CD4-positive, CD25-positive, alpha-beta regulatory T cell (primary cell): ENCODE measurements at places on chromosomes 12 and 14. TPM values are rescaled to one million over a fixed set of nuclear protein-coding genes. Genes with fewer than 3 reads are reported as not detected.

DNA sequence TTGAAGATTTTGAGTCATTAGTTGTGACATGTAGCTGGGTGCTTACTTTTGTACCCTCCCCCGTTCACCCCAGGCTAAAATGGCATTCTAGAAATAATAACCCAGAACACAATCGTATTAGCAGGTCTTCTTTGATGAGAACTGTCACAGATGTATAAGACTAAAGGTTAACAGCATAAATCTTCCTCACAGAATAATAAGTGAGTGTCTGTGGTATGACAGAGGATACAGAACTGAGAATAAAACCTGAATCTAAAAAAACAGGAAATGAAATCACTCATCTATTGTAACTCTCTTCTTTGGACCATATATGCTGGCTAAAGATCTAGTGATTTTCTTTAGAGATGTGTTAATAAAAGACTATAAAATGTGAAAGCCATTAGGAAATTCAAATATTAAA lies 746.6 kb downstream of the LRFN5 start:
- no peaks in the 10 kb centered on the region for H3K4me1 ChIP-seq
- H3K27ac ChIP-seq, result no peak overlapping the region
- no peaks in the 10 kb centered on the region for H3K36me3 ChIP-seq
- no peak for DNase-seq
- H3K27me3 ChIP-seq, result no peaks in the 10 kb centered on the region

GRCh38 chr12:32906399-32907165 lies 10.0 kb upstream of the PKP2 start:
- no peak overlapping the region for H3K4me3 ChIP-seq
- H3K27ac ChIP-seq, result no peak overlapping the region
- no peak for DNase-seq
- no peaks in the 10 kb centered on the region for H3K36me3 ChIP-seq
- H3K27me3 ChIP-seq, result no peaks in the 10 kb centered on the region

GRCh38 chr14:88023658-88024187 lies 18.8 kb downstream of the GPR65 start:
- H3K4me3 ChIP-seq, result no peak overlapping the region
- H3K27me3 ChIP-seq, result no peaks in the 10 kb centered on the region
- DNase-seq, result no peak
- peak overlapping the region; percentile 5 for H3K27ac ChIP-seq
- peaks cover 25% of the 10 kb centered on the region for H3K4me1 ChIP-seq

DNA sequence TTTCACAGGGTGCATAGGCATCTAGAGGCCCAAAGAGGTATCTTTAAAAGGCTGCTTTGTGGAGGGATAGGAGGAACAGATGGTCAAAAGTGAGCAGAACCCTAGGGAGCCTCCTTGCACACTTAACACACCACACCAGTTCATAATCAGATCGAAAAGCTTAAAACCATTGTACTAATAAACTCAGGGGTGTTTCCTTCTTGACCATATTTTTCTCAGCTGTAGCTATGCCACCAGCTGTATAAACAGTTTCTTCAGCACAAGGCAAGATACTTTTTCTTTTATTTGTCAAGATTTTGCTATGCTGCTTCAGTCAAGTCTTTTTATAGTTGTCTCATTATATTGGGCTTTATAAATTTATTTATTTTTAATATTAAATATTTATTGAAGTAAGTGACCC lies 88.7 kb downstream of the RIC8B start:
- H3K4me3 ChIP-seq, result no peak overlapping the region
- no peak overlapping the region for H3K27ac ChIP-seq
- H3K27me3 ChIP-seq, result no peaks in the 10 kb centered on the region
- H3K36me3 ChIP-seq, result peaks cover 26% of the 10 kb centered on the region
- DNase-seq, result no peak

GRCh38 chr12:12334367-12335040 lies 15.5 kb downstream of the MANSC1 start:
- no peaks in the 10 kb centered on the region for H3K27me3 ChIP-seq
- H3K4me3 ChIP-seq, result no peak overlapping the region
- DNase-seq, result peak; percentile 37
- H3K4me1 ChIP-seq, result no peaks in the 10 kb centered on the region

GRCh38 chr12:124746649-124747425 lies 116.8 kb downstream of the SCARB1 start:
- H3K4me3 ChIP-seq, result no peak overlapping the region
- no peak overlapping the region for H3K27ac ChIP-seq
- no peaks in the 10 kb centered on the region for H3K4me1 ChIP-seq
- no peaks in the 10 kb centered on the region for H3K27me3 ChIP-seq
- DNase-seq, result no peak

- H3K36me3 ChIP-seq, result no peaks in the 10 kb centered on the region
- H3K27me3 ChIP-seq, result no peaks in the 10 kb centered on the region
- no peak overlapping the region for H3K27ac ChIP-seq
- H3K4me3 ChIP-seq, result no peak overlapping the region
- H3K4me1 ChIP-seq, result no peaks in the 10 kb centered on the region
Observed at GRCh38 chr12:95130096-95130495, 56.7 kb upstream of the NR2C1 start.

GRCh38 chr12:67797185-67797741 lies 148.7 kb downstream of the DYRK2 start:
- H3K27me3 ChIP-seq, result peaks cover 2% of the 10 kb centered on the region
- no peak overlapping the region for H3K4me3 ChIP-seq
- DNase-seq, result no peak
- no peak overlapping the region for H3K27ac ChIP-seq
- H3K36me3 ChIP-seq, result no peaks in the 10 kb centered on the region

GRCh38 chr12:98725476-98726247 lies 80.6 kb downstream of the APAF1 start:
- H3K27ac ChIP-seq, result no peak overlapping the region
- H3K4me1 ChIP-seq, result no peaks in the 10 kb centered on the region
- peaks cover 75% of the 10 kb centered on the region for H3K36me3 ChIP-seq
- H3K27me3 ChIP-seq, result no peaks in the 10 kb centered on the region

DNA sequence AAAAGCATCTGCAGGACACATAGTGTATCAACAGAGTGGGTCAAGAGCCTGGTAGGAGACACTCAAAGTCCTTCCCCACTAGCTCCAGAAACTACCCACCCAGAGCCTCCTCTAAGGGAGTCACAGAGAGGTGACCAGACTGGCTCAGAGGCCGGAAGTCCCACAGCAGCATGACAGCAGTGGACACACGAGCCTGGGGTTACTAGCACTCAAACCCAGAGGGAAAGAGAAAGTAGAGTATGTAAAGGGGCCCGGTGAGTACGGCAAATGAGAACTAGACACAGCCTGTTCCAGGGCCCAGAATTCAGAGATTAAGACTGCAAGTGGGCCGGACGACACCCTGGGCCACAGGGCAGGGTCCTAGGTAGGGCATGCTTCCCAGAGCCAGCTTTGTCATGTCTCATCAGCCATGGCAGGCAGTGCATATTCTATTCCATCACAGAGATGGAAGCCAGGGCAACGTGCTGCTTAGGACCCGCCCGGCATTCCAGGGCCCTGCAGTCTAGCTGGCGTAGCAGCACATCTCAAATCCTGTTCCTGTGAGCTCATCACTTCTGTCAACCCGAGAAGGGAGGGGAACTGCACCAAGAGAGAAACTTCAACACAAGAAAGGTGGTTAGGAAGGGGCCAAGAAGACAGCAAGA lies 4.2 kb downstream of the IFFO1 start:
- DNase-seq, result no peak
- peaks cover 42% of the 10 kb centered on the region for H3K4me1 ChIP-seq
- no peak overlapping the region for H3K27ac ChIP-seq
- no peaks in the 10 kb centered on the region for H3K27me3 ChIP-seq
- H3K36me3 ChIP-seq, result peaks cover 49% of the 10 kb centered on the region
- H3K4me3 ChIP-seq, result no peak overlapping the region

- no peaks in the 10 kb centered on the region for H3K4me1 ChIP-seq
- peaks cover 49% of the 10 kb centered on the region for H3K36me3 ChIP-seq
- no peak for DNase-seq
- H3K27me3 ChIP-seq, result no peaks in the 10 kb centered on the region
- H3K4me3 ChIP-seq, result no peak overlapping the region
Observed at GRCh38 chr14:100348253-100348729, 25.2 kb downstream of the SLC25A47 start.

DNA sequence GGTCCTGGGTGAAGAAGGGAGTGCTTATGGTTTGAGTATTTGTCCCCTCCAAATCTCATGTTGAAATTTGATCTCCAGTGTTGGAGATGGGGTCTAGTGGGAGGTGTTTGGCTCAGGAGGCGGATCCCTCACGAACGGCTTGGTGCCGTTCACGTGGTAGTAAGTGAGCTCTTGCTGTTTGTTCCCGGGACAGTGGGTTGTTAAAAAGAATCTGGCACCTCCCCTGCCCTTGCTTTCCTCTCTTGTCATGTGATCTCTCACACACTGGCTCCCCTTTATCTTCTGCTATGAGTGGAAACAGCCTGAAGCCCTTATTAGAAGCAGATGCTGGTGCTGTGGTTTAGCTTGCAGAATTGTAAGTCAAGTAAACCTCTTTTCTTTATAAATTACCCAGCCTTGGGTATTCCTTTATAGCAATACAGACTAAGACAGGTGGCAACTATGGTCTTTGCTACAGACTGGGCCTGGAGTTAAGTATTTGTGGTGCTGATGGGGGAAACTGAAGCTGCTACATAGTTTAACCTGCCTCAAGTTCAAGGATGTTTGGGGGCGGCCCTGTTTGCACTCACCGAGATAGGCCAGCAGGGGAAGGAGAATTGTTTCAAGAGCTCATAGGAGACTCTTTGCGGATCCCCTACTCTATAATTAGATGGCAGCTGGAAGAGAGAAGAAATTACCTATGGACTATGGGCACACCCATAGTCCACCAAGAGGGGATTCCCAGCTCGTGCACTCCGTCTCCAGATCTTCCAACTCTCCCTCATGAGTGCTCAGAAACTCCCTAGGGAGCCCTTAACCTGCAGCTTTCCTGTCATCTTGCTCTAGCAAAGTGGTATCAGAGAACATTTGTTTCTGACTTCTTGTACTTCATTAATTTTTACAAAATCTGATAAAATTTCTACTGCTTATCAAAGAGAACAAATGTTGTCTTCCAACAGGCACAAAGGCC lies 164.6 kb downstream of the SLC15A5 start:
- no peak overlapping the region for H3K27ac ChIP-seq
- no peaks in the 10 kb centered on the region for H3K36me3 ChIP-seq
- no peaks in the 10 kb centered on the region for H3K4me1 ChIP-seq
- no peaks in the 10 kb centered on the region for H3K27me3 ChIP-seq
- DNase-seq, result no peak

GRCh38 chr12:65460063-65460462 lies 181.6 kb downstream of the MSRB3 start:
- no peak overlapping the region for H3K4me3 ChIP-seq
- no peak for DNase-seq
- H3K36me3 ChIP-seq, result no peaks in the 10 kb centered on the region
- H3K4me1 ChIP-seq, result no peaks in the 10 kb centered on the region
- no peak overlapping the region for H3K27ac ChIP-seq

GRCh38 chr12:114306646-114307045 lies 99.3 kb downstream of the TBX5 start:
- H3K27ac ChIP-seq, result no peak overlapping the region
- H3K36me3 ChIP-seq, result no peaks in the 10 kb centered on the region
- no peak overlapping the region for H3K4me3 ChIP-seq
- no peaks in the 10 kb centered on the region for H3K27me3 ChIP-seq

GRCh38 chr14:104774453-104775072 lies 21.0 kb downstream of the AKT1 start:
- no peaks in the 10 kb centered on the region for H3K27me3 ChIP-seq
- H3K27ac ChIP-seq, result no peak overlapping the region
- DNase-seq, result no peak
- no peak overlapping the region for H3K4me3 ChIP-seq
- H3K36me3 ChIP-seq, result peaks cover 26% of the 10 kb centered on the region

DNA sequence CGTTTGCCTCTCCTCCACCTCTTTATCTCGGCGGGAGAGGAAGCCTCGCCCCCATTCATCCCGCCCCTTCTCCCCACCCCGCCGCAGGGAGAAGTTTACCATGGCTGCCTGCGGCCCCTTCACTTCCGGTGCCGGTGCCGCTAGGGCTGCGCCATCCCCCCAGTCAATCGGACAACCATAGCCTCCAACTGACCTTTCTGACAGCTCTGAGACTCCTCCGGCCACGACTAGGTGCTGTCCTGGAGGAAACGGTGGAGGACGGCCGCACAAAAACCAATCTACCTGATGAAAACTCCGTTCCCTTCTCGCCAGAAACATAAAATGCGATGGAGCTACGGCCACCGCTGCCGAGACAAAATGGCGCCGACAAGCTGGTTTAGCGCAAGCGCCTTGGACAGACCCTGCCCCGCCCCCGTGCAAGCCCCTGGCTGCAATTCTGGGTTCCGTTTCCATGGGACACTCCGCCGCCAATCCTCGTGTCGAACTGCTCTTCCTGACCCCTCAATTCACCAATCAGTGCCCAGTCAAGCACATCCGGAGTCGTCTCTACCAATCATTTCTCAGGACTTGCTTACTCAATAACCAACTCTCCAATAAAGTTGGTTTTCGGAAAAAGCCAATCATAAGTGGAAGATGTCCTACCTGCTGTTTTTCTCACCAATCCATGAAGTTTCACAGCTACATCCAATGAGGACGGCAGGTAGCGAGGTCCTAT lies 436 bp upstream of the ARID4A start:
- peak overlapping the region; percentile 99 for H3K4me3 ChIP-seq
- H3K27ac ChIP-seq, result peak overlapping the region; percentile 98
- peaks cover 41% of the 10 kb centered on the region for H3K4me1 ChIP-seq
- H3K36me3 ChIP-seq, result peaks cover 29% of the 10 kb centered on the region
- H3K27me3 ChIP-seq, result no peaks in the 10 kb centered on the region

DNA sequence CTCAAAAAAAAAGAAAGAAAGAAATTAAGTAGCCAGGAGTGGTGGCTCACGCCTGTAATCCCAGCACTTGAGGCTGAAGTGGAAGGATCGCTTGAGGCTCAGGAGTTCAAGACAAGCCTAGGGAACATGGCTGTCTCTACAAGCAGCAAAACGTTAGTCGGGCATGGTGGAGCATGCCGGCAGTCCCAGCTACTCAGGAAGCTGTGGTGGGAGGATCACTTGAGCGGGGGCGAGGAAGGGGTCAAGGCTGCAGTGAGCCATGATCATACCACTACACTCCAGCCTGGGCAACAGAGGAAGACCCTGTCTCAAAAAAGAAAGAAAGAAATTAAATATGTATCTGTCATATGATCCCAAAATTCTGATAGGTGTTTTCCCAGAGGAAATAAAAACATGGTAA lies 5.3 kb downstream of the RAD52 start:
- H3K4me1 ChIP-seq, result peaks cover 8% of the 10 kb centered on the region
- H3K4me3 ChIP-seq, result no peak overlapping the region
- no peaks in the 10 kb centered on the region for H3K27me3 ChIP-seq
- no peak for DNase-seq
- H3K27ac ChIP-seq, result no peak overlapping the region
- peaks cover 5% of the 10 kb centered on the region for H3K36me3 ChIP-seq

- no peak for DNase-seq
- H3K4me3 ChIP-seq, result no peak overlapping the region
- H3K36me3 ChIP-seq, result no peaks in the 10 kb centered on the region
Observed at GRCh38 chr14:71773898-71774481, 158.2 kb upstream of the RGS6 start.

The EFS gene
- total RNA-seq, result not detected

The RGS6 gene
- 0.69 TPM for total RNA-seq

The BIN2 gene
- total RNA-seq, result 273 TPM

The TBC1D30 gene
- 0.12 TPM for total RNA-seq

The CRADD gene
- 10.1 TPM for total RNA-seq

The CLEC4D gene
- not detected for total RNA-seq

The LRP1-AS gene
- not detected for total RNA-seq

The CIROP gene
- not detected for total RNA-seq

The POLR3B gene
- 5.2 TPM for total RNA-seq

The TMBIM4 gene
- total RNA-seq, result 51.1 TPM

The HCAR1 gene
- total RNA-seq, result not detected

The TDRD9 gene
- total RNA-seq, result 0.37 TPM

The TSHR gene
- total RNA-seq, result 19.3 TPM

The PTPN21 gene
- total RNA-seq, result not detected

The FAM161B gene
- 4.6 TPM for total RNA-seq
